ENCODE measurements at places on chromosomes 4 and X. TPM values are rescaled to one million over a fixed set of nuclear protein-coding genes. Genes with fewer than 3 reads are reported as not detected.

STBD1 gene
- 1.7 TPM for polyA plus RNA-seq

ANXA10 gene
- 0.17 TPM for polyA plus RNA-seq

CRLF2 gene
- polyA plus RNA-seq: not detected

PCSK1N gene
- 16.8 TPM for polyA plus RNA-seq

BMP3 gene
- polyA plus RNA-seq: 18.4 TPM

USP26 gene
- polyA plus RNA-seq: not detected

PLAC8 gene
- 2.8 TPM for polyA plus RNA-seq

FAM9C gene
- 0.79 TPM for polyA plus RNA-seq

DNA sequence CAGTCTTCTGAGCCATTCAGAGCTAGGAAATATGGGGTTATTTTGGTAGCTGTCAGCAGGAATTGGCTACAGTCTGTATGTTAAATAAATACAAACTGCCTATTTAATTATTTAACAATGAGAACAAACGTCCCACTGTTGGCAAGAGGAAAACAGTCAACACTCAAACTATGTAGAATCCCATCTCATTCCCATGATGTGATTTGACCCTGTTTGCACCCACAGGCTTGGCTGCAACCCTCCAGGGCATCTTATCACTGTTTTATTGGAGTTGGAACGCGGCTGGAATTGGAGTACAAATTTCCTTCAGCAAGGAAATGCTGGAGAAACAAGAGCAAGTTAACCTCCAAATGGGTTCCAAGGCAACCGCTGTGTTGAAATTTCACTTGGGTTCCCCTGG is 124.0 kb downstream of the KIT start:
- DNase-seq: no peak

DNA sequence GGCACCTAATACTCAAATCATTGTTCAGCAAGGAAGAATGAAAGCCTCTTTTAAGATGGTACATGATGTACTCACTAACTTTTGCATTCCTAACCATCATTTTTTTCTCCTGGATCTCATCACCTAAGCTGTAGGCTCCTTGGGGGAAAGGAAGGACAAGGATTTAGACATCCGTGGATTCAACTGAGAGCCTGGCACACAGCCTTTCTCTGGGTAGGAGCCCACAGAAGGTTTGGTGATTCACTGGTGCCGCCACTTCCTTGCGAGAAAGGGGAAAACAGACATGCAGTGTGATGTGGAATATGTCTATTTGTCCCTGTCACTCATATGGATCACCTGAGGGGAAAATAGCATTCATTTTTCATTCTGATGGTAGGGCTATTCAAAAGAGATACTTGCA is 147.3 kb downstream of the PCDH7 start:
- no peak for DNase-seq

DNA sequence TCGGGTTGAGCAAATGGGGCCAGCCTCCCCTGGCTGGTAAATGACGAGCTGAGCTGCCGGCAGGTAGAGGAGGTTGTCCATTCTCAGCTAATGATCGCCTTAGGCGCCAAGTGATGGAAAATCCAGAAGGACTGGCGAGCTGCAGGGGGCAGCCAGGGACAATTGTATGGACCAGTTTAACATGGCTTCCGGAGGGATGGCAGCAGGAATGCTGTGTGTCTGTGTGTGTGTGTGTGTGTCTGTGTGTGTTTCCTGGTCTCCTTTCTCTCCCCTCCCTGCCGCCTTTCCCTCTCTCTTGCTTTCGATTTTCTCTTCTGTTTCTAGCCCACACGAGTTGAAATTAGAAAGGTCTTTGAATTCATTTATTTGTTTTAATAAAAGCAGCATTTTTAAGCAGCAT is 45.2 kb upstream of the BCOR start:
- no peak for DNase-seq

DNA sequence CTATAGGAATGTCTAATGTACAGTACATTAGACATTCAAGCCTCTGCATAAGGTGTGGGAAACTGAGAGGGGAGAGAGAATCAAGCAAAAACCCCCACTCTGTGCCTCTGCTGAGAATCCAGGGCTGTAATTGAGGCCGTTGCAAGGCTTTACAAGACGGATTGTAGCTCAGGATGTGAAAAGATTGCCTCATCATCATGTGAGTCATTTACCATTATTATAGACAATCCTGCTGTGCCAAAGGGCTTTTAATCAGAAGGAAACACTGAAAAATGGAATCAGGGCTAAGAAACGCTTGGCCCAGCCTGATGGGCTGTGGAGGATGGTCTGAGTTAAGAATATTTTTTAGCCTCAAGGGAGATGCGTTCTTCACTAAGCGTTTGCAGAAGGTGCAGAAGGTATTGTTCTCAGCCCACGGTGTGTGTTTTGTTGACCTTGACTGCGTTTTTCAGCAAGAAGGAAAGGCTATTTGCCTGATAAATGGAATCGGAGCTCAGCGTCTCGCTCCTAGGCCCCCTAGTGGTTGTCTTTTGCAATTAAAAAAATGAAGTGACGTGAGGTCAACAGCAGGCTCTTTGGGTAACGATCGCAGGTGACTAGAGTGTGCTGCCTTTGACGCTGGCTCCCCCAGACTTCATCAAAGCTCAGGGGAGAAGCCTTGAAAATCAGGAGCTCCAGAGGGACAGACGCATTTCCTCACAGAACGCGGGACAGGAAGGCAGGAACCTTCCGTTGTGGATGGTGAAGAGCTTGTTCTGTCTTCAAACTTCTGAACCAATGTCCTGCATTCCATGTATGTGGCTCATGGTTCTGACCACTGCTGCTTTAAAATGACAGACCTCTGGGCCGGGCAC is 18.1 kb upstream of the CHRNA9 start:
- DNase-seq: peak; percentile 48

GRCh38 chr4:1019729-1020470 is 8.5 kb downstream of the FGFRL1 start:
- DNase-seq: no peak

GRCh38 chr4:155954118-155954685 is 536 bp upstream of the CTSO start:
- DNase-seq: no peak

GRCh38 chr4:39700554-39700953 is 2.6 kb downstream of the UBE2K start:
- DNase-seq: no peak

DNA sequence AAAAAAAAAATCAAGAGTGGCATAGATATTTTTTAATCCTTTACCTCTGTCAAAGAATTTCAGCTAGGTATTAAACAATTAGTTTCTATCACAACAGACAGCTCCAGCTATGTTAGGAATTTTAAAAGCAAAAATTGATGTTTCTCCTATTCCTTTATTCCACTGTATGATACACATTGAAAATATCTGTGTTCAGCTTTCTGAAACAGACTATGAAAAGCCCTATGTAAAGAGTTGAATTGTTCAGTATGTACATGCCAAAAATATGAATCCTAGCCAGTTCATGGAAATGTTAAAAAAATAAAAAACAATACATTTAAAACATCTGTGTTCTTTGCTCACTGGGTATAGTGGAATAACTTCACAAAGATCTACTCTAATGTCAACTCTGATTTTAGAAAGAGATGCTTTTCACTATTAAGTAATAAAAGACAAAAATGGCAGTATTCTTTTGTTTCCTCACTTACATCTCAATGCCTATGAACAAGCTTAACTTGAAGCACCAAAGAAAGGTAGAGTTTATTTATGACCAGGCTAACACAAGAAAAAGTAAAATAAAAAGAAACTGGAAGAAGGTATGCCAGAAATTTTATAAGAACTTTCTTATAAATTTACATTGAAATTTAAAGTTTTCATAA is 32.1 kb downstream of the FBXW7 start:
- DNase-seq: no peak

DNA sequence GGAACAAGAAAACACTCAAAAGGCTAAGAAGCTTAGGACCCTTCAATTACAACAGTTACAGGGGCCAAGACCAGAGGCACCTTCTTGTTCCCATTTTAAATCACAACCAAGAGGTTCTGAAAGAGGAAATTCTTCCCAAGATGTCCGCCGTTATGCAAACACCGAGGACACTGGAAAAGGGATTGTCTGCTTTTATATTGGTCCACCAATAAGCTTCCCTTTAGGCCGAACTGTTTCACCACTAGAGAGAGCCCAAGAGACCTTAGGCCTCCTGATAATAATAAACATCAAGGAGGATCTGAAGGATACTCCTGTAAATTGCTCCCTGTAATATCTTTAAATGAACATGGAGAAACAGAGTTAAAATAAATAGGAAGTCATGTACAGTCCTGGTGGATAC is 92.6 kb upstream of the NLRP2B start:
- no peak for DNase-seq

DNA sequence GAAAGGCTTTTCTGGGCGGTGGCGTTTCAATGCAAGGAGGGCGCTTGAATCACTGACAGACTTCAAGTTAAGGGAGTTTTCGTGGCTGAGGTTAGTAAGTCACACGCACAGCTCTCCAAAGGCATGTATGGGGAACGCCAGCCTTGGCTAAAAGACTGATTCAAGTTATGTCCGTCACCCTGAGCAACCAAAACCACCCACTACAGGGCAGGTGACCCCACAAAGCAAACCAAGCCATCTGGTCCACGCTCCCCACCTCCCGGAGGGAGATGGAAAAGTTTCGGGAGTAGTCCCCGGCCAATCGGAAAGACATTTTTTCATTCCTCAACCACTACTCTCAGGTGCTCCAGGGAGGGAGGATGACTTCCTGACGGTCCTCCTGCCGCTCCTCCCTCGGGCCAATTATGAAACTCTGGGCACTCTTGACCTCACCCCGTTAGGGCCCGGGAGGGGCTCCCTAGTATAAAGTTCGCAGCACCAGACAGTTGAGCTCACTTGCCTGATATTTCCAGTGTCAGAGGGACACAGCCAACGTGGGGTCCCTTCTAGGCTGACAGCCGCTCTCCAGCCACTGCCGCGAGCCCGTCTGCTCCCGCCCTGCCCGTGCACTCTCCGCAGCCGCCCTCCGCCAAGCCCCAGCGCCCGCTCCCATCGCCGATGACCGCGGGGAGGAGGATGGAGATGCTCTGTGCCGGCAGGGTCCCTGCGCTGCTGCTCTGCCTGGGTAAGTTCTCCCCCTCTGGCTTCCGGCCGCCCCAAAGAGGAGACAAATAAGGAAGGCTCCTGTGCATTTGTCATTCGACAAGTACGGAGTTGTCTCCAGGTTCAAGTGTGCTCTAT is at the start of gene EREG:
Gene EREG (plus strand): TSS at position 494 of the 840 bp plus-strand sequence. CDS start 164 bp downstream, at position 658.
- DNase-seq: no peak

DNA sequence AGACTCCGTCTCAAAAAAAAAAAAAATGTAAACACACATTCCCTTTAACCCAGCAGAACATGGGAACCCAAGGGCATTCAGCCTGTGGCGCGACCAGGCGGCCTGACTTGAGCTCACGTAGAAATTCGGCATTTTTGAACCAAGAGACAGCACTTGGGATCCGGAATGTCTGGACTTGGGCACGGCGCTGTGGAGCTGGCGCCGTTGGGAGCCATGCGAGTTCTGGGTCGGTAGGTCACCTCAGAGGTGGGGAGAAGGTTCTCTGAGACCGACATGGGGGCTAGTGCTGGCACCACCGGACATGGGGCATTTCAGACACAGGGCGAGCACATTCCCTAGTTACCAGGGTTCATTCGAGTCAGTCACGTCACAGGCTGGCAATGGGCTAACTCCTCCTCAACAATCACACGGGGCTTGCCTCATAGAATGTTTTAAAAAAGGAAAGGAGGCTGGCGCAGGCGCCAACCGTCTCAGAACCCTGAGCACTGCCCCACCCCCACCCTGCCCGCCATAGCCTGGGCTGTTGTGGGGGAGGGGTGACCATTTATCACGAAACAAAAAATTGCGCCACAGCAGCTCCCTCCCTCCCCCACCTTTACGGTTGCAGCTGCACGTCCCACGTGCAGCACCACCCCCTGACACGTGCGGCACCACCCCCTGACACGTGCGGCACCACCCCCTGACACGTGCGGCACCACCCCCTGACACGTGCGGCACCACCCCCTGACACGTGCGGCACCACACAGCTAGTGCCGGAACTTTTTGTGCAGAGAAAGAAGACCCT is at the start of gene TEX28:
Gene TEX28 (minus strand): TSS at position 334 of the 784 bp plus-strand sequence. CDS start 3,007 bp downstream, outside the sequence.
- no peak for DNase-seq

- no peak for DNase-seq
Observed at GRCh38 chrX:47628982-47629381, 748 bp downstream of the CFP start.

GRCh38 chr4:150694438-150694837 is 112.5 kb downstream of the MAB21L2 start:
- DNase-seq: no peak

- DNase-seq: no peak
Observed at GRCh38 chrX:133804072-133804471, 181.3 kb downstream of the GPC3 start.

- DNase-seq: no peak
Observed at GRCh38 chr4:70099206-70099605, 49.0 kb downstream of the HTN1 start.

DNA sequence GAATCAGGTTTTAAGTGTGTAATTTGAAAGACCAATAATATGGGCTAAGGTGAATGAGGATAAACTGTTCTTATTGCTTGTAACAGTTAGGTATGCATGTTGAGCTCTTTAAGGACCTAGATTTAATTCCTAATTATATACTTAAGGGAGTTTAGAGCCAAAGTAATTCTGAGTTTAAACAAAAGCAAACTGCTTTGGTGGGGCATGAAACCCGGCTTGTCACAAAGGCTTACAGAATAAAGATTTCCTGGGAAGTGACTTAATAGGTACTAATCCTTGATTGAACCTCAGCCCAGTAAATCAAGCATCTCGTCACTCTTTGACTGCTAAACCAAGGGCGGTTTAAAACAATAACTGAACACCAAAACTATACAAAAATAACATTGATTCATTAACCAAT is 1324.2 kb downstream of the RPA4 start:
- no peak for DNase-seq
